Stimulated activated CD4-positive, alpha-beta T cell treated with anti-CD3 and anti-CD28 coated beads, Interleukin-1b, Interleukin-23, amount 100 ng/mL, for 1 hour (primary cell): ENCODE measurements at places on chromosomes 11 and 22.

DNA sequence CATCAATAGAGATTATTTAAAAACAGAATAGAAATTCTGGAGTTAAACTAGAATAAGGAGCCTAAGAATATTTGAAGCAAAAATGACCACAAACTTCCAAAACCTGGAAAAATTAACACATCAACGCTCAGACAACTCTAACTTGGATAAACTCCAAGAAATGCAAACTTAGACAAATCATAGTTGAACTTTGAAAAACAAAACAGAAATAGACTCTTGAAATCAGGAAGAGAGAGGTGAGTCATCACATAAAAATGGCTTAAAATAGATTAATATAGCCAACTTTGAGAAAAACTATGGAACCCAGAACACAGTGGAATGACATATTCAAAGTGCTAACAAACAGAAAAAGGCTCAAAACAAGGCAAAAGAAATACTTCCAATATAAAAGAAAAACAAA is 974.2 kb downstream of the JRKL start:
- no peak for DNase-seq

- DNase-seq: no peak
These were observed 5.5 kb downstream of the ACRV1 start for GRCh38 chr11:125675196-125675595.

DNA sequence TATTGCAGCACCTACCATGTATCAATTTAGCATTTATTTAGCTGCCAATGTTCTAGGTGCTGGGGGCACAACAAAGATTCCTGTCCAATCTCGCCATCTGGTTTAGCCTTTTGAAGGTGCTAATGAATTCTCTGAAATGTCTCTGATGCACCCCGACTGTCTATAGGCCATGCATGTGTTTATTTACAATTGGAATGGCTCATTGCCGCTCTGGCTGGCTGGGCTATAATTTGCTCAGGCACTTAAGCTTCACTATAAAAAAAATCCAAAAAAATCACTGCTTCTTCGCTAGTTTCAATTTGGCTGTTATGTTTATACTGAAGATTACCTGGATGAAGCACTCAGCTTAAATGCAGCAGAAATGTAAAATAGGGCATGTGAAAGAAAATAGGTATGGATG is 115.0 kb upstream of the PAX6 start:
- no peak for DNase-seq

GRCh38 chr22:46671824-46672432 is 51.7 kb downstream of the GRAMD4 start:
- no peak for DNase-seq

- no peak for DNase-seq
These were observed 1420.4 kb upstream of the TENM4 start for GRCh38 chr11:80861193-80861592.

GRCh38 chr11:2931771-2932738 is 2.8 kb upstream of the PHLDA2 start:
- DNase-seq: no peak

DNA sequence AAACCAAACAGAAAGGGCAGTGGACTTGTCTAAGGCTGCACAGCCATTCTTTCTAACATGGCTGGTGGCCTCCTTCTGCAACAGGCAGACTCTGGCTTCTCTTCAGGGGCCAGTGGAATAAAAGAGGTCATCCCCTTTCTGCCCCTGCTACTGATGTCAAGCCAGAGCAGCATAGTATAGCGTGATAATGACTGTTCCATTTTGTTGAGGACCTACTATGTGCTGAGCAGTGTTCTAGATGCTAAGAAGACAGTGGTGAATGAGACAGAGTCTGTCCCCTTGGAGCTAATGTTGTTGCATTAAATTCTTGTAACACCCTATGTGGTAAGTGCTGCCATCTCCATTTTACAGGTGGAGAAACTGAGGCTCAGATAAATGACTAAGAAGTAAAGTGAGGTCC is 15.7 kb upstream of the SYT7 start:
- no peak for DNase-seq
